ENCODE measurements at places on chromosomes 13 and 19.

- no peak for DNase-seq
These were observed 3.5 kb downstream of the JSRP1 start for GRCh38 chr19:2252797-2253105.

GRCh38 chr19:49415102-49415809 is 8.0 kb downstream of the PTH2 start:
- no peak for DNase-seq

- DNase-seq, result no peak
These were observed 6.1 kb downstream of the AP2A1 start for GRCh38 chr19:49772850-49773432.

- no peak for DNase-seq
These were observed 8.9 kb downstream of the OCEL1 start for GRCh38 chr19:17234911-17235299.

All from LNCaP clone FGC (cell line).